ENCODE measurements at places on chromosomes 2 and 18.

DNA sequence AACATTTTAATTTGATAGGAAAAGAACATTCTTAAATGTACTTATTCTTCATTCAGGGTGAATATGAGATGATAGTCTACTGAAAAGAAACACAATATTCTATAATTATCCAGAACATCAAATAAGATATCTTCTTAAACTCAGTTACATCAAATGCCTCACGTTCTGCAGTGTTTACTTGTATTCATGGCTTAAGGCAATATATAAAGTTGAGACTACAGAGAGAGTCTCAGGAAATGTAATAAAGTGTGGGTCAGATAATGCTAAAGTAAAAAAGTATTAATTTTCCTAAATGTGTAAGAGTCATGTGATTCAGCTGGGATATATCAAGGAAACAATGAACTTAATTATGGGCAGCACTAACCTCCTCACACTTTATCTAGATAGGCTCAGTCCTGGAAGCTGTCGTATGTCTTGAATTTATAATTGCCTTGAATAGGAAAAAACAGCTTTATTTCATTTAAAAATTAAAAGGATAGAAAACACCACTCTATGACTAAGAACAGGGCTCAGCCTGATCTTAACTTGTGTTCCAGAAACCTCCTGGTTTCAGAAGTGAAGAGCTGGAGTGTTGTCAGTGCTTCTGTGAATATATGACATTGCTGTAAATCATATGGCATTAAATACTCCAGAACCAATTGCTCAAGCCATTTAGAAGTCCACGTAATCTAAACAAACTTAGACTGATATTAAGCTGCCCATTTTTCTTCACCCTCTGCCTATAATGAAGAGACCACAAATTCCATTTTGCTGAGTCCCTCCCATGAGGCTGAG lies 240.2 kb downstream of the FSIP2 start:
- DNase-seq, result no peak

- no peak for DNase-seq
Measured at GRCh38 chr2:188381614-188382013, 89.9 kb downstream of the GULP1 start.

- no peak for DNase-seq
Measured at GRCh38 chr2:107548216-107548615, 278.5 kb upstream of the RGPD4 start.

GRCh38 chr2:19932928-19933327 lies 31.1 kb upstream of the TTC32 start:
- no peak for DNase-seq

DNA sequence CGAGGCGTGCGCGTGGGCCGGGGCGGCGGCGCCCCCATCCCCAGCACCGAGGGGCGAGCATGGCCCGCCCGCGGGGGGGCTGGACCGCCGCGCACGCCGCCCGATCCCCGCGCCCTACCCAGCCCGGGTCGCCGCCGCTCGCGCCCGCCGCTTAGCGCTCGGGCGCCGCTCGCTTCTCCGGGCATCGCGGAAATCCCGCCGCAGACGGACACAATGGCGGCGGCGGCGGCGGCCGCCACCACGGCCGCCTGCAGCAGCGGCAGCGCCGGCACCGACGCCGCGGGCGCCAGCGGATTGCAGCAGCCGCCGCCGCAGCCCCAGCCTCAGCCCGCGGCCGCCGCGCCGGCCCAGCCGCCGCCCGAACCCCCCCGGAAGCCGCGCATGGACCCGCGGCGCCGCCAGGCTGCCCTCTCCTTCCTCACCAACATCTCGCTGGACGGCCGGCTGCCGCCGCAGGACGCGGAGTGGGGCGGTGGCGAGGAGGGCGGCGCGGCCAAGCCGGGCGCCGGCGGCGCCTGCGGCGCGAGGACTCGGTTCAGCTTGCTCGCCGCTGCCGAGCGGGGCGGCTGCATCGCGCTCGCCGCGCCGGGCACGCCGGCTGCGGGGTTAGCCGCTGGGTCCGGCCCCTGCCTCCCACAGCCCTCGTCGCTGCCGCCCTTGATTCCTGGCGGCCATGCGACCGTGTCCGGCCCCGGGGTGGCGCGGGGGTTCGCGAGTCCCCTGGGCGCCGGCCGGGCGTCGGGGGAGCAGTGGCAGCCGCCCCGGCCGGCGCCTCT lies 453 bp downstream of the CABLES1 start:
- peak; percentile 5 for DNase-seq

DNA sequence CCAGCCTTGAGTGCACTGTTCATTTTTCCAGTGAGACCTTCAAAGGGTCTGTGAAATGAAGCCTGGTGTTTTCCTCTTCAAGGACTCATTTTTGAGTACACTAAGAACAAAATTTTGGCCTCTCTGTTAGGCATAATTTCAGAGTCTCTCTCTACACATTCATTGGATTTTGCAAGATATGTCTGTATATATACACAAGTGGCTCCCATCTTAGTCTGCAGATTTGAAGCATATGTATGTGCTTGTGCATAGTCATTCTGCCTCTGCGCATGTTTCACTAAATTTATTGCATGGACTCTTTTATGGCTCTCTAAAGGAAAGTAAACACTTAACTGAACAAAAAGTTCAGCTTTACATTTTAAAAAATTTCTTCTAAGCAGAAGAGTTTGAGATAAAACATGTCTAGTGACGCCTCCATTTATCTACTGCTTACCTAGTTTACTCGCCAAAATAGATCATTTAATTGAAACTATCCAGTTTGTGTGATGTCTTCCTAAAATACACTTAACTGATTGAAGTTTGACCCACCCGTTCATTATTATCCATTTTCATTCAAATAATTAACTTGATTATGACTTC lies 145.9 kb downstream of the FMNL2 start:
- no peak for DNase-seq
